ENCODE measurements at places on chromosomes 1 and 21.

DNA sequence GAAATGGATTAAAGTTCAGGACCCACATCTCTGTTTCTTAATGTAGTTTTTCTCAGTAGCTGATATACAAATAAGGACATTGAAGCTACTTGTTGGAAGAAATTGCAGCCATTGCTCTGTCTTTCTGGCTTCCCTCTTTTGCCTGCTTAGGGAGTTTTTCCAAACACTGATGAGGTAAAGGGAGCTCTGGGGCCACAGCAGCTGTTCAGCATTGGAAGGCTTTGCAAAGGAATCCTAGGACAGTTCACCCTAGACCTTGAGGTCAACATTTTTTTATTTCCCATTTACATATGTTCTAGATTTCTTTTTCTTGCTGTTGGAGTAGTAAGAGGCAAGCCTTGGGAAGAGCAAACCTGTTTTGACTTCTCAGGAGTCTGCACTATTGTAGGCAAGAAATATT, 126.9 kb upstream of the PLPPR5 start:
- no peaks in the 10 kb centered on the region for H3K36me3 ChIP-seq
- H3K4me1 ChIP-seq, result no peaks in the 10 kb centered on the region
- H3K4me3 ChIP-seq, result no peak overlapping the region
- H3K27ac ChIP-seq, result no peak overlapping the region

DNA sequence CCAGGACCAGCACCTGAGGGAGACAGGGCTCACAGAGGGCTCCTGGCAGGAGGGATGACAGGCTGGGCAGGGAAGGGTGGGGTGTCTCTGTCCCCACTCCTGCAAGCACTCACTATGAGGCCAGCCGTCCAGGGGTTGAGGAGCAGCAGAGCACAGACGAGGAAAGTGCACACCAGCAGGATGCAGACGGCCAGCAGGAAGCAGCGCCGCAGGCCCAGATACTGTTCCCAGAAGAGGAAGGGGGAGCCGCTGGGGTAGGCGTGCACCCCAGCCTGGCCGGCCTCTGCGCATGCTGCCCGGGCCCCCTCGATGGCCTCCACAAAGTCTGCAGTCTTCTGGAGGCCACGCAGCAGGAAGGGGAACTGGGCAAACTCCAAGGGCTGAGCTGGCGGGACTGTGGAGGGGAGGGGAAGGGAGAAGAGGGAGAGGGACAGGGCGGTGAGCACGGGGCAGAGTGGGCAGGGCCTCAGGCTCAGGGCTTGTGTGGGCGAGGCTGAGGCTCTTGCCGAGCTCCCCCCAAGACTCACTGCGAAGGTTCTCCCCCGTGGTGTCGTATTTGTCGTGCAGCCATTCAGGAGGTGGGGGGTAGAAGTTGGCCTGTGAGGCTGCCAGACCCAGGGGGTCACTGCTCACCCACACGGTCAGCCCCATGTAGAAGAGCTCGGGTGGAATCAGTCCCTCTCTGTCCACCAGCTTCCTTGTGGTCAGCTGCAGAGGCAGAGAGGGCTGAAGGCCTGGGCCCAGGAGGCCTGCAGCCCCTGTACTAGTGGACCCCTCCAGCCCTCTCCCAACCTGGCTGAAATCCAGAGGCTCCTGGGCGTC, 16.5 kb downstream of the PTCH2 start:
- no peak for DNase-seq
- peaks cover under 1% of the 10 kb centered on the region for H3K4me1 ChIP-seq
- no peaks in the 10 kb centered on the region for H3K27me3 ChIP-seq
- no peak overlapping the region for H3K4me3 ChIP-seq

DNA sequence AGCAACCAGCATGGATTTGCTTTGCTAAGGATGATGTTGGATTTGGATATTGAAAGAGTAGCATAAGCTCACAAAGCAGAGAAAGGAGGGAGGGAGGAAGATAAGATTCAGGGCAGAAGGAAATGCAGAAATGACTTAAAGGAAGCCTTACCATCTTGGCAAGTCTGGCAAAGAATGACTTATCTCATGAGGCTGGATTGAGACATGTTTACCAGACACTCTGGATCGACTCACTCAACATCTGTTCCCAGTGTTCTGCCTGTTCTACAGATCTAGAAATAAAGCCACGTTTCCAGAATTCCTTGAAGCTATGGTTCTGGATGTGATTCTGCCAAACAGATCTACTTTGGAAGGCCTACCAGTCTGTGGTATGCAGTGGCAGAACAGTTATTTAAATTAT, 38.8 kb upstream of the CTBS start:
- no peaks in the 10 kb centered on the region for H3K4me1 ChIP-seq
- no peak overlapping the region for H3K27ac ChIP-seq
- no peak for DNase-seq
- no peaks in the 10 kb centered on the region for H3K36me3 ChIP-seq
- no peak overlapping the region for H3K4me3 ChIP-seq

GRCh38 chr1:170704256-170704655, 40.3 kb downstream of the PRRX1 start:
- no peaks in the 10 kb centered on the region for H3K36me3 ChIP-seq
- DNase-seq, result no peak
- H3K27me3 ChIP-seq, result no peaks in the 10 kb centered on the region
- no peaks in the 10 kb centered on the region for H3K4me1 ChIP-seq
- H3K4me3 ChIP-seq, result no peak overlapping the region

- H3K4me1 ChIP-seq, result no peaks in the 10 kb centered on the region
- H3K27me3 ChIP-seq, result no peaks in the 10 kb centered on the region
- no peak overlapping the region for H3K27ac ChIP-seq
- no peak overlapping the region for H3K4me3 ChIP-seq
Observed at GRCh38 chr1:169193191-169193850, 86.8 kb downstream of the ATP1B1 start.

DNA sequence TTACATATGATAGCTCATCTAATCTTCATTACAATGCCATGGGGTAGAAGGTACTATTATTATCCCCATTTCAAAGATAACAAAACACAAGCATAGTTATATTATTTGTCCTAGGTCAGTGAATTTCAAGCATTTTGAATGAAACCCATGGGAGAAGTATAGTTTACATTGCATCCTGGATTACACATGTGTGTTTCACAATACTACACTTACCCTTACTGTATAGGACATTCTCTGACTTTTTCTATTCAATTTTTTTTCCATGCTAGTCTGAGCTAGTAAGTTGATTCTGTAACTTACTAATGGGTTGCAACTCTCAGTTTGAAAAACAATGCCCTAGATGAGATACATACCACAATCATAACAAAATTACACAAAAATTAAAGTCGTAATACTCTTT, 8.7 kb upstream of the GPX7 start:
- H3K36me3 ChIP-seq, result no peaks in the 10 kb centered on the region
- no peak for DNase-seq
- no peaks in the 10 kb centered on the region for H3K4me1 ChIP-seq
- H3K4me3 ChIP-seq, result no peak overlapping the region

GRCh38 chr1:150487763-150488115, 520 bp downstream of the TARS2 start:
- H3K4me1 ChIP-seq, result no peaks in the 10 kb centered on the region
- no peak overlapping the region for H3K27ac ChIP-seq
- DNase-seq, result no peak
- H3K36me3 ChIP-seq, result peaks cover 7% of the 10 kb centered on the region

DNA sequence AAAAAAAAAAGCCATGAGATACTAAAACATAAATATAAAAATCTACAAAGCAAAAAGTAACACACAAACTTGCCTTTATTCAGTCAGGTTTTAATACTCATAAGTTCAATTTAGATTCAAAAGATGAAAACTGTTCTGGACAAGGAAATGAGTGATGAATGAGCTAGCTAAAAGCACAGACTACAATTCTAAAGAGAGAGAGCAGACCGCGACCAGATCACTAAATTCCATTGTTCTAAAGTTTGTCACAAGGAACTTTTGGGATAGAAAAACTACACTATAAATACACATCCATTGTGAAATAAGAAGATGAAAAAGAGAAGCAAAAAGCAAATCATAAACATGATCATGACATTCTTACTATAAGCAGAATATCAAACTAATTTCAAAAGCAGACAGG, 1.7 kb downstream of the ODF2L start:
- no peak overlapping the region for H3K27ac ChIP-seq
- H3K4me3 ChIP-seq, result no peak overlapping the region
- H3K4me1 ChIP-seq, result peaks cover 1% of the 10 kb centered on the region
- H3K27me3 ChIP-seq, result no peaks in the 10 kb centered on the region

GRCh38 chr1:177343445-177343844, 172.7 kb downstream of the BRINP2 start:
- H3K4me1 ChIP-seq, result no peaks in the 10 kb centered on the region
- DNase-seq, result no peak
- H3K4me3 ChIP-seq, result no peak overlapping the region
- no peaks in the 10 kb centered on the region for H3K36me3 ChIP-seq
- no peak overlapping the region for H3K27ac ChIP-seq

- H3K27ac ChIP-seq, result no peak overlapping the region
- no peak overlapping the region for H3K4me3 ChIP-seq
- peaks cover 3% of the 10 kb centered on the region for H3K4me1 ChIP-seq
- no peaks in the 10 kb centered on the region for H3K36me3 ChIP-seq
- H3K27me3 ChIP-seq, result no peaks in the 10 kb centered on the region
- DNase-seq, result peak; percentile 37
Observed at GRCh38 chr1:47175227-47175934, 14.5 kb downstream of the PDZK1IP1 start.

GRCh38 chr1:33177996-33178540, 3.8 kb downstream of the TRIM62 start:
- no peaks in the 10 kb centered on the region for H3K27me3 ChIP-seq
- no peak for DNase-seq
- no peaks in the 10 kb centered on the region for H3K36me3 ChIP-seq
- no peak overlapping the region for H3K4me3 ChIP-seq
- H3K27ac ChIP-seq, result no peak overlapping the region
- H3K4me1 ChIP-seq, result peaks cover 13% of the 10 kb centered on the region

- H3K27me3 ChIP-seq, result no peaks in the 10 kb centered on the region
- H3K4me1 ChIP-seq, result no peaks in the 10 kb centered on the region
- no peak for DNase-seq
- no peak overlapping the region for H3K4me3 ChIP-seq
- no peak overlapping the region for H3K27ac ChIP-seq
Observed at GRCh38 chr1:87450615-87451209, 122.0 kb downstream of the LMO4 start.

GRCh38 chr1:9410737-9411297, 118.1 kb downstream of the SPSB1 start:
- no peak overlapping the region for H3K27ac ChIP-seq
- H3K36me3 ChIP-seq, result no peaks in the 10 kb centered on the region
- DNase-seq, result no peak
- H3K4me3 ChIP-seq, result no peak overlapping the region
- H3K27me3 ChIP-seq, result no peaks in the 10 kb centered on the region

DNA sequence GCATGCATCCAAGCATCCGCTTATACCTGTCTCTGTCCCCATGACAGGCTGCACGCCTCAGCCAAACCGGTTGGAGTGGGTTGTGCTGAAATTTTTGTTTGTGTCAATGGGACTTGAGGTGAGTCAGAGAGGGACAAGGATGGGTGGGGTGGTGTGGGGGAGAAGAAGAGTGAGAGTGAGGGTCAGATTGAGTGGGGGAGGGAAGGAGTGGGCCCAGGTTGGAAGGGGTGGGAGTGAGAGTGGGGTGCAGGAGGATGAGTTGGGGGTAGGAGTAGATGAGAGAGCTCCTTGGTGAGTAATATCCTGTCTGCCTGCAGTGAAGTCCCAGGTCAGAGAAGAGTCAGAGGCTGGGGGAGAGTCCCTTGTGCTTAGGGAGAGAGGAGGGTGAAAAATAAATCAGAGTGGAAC, 3.3 kb upstream of the NECTIN4 start:
- DNase-seq, result no peak
- H3K27me3 ChIP-seq, result no peaks in the 10 kb centered on the region
- H3K4me1 ChIP-seq, result 0 out of 2 replicates have a peak, but pooled peaks cover 2% of the 10 kb centered on the region
- no peaks in the 10 kb centered on the region for H3K36me3 ChIP-seq

DNA sequence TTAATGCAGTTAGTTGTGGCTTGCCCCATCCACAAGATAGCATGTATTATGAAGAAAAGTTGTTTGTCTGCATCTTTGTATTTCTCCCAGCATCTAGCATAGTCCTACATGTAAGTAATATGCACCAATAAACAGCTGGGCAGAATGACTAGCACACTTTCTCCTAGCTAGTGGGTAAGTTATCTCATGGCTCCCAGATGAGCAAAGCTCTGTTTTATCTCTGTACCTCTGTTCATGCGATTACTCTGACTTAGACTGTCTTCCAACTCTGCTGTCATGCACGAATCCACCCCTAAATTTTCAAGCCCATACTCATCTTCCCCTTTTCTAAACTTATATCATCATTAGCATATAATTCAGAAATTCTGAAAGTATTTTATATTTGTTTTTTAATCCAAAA, 37.5 kb upstream of the KCTD3 start:
- no peak for DNase-seq
- no peaks in the 10 kb centered on the region for H3K4me1 ChIP-seq
- H3K4me3 ChIP-seq, result no peak overlapping the region
- no peaks in the 10 kb centered on the region for H3K27me3 ChIP-seq

- no peaks in the 10 kb centered on the region for H3K36me3 ChIP-seq
- H3K27ac ChIP-seq, result no peak overlapping the region
- H3K4me1 ChIP-seq, result no peaks in the 10 kb centered on the region
- peak overlapping the region; percentile 74 for H3K4me3 ChIP-seq
- H3K27me3 ChIP-seq, result no peaks in the 10 kb centered on the region
Observed at GRCh38 chr1:36224537-36225282, 467 bp downstream of the THRAP3 start.

DNA sequence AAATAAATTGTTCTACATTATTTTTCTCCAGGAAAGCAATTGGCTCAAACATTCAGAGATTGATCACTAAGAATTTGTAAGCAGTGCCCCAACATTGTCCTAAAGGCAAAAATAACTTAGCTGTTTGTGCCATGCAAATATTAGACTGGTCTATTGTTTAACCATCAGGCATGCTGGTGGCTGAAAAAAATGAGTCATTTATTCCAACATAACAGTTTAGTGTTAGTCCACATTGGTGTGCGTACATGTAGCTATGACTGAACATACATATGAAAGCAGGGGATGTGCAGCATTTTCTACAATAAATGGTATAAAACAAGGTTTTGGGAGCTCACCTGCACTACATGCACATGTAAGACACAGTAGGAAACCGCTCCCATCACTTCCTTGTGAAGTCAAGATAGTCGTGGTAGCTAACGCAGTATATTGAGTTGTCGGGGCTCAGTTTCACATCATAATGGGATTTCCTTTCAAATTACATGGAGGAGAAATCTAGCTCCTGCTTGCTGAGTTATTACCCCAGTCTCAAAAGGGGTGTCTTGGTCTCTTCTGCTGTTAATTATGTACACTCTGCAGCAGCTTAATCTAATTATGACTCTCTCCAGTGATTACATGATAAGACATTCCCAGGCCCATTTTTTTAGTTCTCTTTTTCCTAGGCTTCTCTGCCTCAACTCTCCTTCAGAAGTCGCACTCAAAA, 199.4 kb downstream of the LYPLAL1 start:
- H3K4me1 ChIP-seq, result 0 out of 2 replicates have a peak, but pooled peaks cover 3% of the 10 kb centered on the region
- H3K27ac ChIP-seq, result no peak overlapping the region
- no peak overlapping the region for H3K4me3 ChIP-seq
- H3K36me3 ChIP-seq, result no peaks in the 10 kb centered on the region

DNA sequence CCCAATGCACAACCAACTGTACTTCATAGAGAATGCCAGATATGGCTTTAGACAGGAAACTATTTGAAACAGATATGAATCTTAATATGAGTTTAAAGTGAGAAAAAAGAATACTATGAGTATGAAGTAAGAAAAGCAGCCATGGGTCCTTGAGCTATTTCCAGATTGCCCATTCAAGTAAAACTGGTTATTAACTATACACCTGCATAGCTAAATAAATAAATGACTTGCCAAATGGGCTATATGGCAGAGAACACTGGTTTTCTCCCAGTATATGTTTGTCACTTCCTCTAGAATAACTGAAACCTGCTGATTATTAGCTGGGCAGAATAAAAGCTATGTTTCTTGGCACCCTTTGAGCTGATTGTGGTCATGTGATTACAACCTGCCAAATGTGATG, 17.0 kb upstream of the CD1C start:
- H3K27me3 ChIP-seq, result no peaks in the 10 kb centered on the region
- H3K36me3 ChIP-seq, result no peaks in the 10 kb centered on the region
- DNase-seq, result no peak
- H3K4me1 ChIP-seq, result no peaks in the 10 kb centered on the region
- H3K27ac ChIP-seq, result no peak overlapping the region
- no peak overlapping the region for H3K4me3 ChIP-seq
